Left ventricle myocardium superior (tissue), 1 donor: ENCODE measurements at places on chromosomes 1 and 21.

DNA sequence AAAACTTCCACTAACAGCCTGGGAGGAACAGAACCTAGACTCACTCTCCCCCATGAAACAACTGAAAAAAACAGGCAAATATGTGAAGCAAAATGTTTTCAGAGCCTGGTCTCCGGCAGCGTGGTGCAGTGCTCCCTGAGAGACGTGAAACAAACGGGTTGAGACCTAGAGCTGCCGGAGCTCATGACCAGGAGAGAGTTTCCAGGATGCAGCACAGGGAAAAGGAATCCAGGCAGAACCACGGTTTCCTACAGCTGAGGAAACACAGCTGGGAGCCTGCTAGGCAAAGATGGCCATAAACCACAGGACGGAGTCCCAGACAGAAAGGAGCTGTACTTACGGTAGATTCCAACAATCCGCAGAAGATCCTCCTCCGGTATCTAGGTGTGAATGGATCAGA lies 20.2 kb upstream of the SLC19A1 start:
- no peak for DNase-seq

- no peak for DNase-seq
Measured at GRCh38 chr1:185774394-185774793, 40.2 kb downstream of the HMCN1 start.

GRCh38 chr21:42107177-42107880 lies 36.2 kb downstream of the UMODL1 start:
- no peak for DNase-seq

GRCh38 chr21:37548521-37548981 lies 182.0 kb downstream of the DYRK1A start:
- no peak for DNase-seq

DNA sequence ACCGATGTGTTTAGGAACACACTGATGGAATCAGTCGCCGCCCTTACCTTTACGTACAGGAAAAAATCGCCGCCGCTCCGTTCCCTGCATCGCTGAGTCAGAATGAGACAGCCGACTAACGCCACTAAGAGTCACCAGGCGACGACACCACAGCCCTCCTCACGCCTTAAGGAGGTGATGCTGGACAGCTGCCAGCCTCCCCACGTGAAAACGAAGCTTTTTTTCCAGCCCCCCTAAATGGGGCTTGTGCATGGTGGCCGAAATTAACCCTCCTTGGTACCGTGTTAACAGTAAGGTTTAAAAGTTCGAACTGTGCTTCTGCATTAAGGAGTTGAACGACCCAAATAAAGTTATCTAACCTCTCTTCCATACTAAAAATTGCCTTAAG lies 511 bp downstream of the DNTTIP2 start:
- DNase-seq = peak; percentile 50

DNA sequence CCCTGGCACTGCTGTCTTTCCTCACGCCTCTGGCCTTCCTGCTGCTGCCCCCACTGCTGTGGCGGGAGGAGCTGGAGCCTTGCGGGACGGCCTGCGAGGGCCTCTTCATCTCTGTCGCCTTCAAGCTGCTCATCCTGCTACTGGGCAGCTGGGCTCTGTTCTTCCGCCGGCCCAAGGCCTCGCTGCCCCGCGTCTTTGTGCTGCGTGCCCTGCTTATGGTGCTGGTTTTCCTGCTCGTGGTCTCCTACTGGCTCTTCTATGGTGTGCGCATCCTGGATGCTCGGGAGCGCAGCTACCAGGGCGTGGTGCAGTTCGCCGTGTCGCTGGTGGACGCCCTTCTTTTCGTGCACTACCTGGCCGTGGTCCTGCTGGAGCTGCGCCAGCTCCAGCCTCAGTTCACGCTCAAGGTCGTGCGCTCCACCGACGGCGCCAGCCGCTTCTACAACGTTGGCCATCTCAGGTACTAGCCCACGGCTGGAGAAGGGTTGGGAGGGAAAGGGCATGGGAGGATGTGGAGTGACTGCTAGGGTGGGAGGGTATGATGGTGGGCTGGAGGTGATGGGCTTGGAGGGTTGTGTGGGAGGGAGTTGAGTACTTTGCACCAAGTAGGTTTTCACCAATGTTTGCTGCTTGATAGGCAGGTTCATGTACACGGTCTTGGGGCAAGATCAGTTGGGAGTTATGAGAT lies 18.9 kb downstream of the VANGL2 start:
- DNase-seq = no peak

DNA sequence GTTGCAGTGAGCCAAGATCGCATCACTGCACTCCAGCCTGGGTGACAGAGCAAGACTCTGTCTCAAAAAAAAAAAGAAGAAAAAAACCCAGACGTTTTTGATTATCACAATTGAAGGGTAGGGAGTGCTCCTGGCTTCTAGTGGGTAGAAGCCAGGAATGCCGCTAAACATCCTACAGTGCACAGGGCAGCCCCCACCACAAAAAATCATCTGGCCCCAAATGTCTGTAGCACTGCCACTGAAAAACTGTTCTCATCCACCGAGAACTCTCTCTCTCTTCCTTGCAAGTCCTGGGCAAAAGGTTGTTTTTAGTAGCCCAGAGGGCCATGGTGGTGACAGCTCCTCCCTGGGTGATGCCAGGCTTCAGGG lies 35.6 kb upstream of the GPR157 start:
- no peak for DNase-seq

DNA sequence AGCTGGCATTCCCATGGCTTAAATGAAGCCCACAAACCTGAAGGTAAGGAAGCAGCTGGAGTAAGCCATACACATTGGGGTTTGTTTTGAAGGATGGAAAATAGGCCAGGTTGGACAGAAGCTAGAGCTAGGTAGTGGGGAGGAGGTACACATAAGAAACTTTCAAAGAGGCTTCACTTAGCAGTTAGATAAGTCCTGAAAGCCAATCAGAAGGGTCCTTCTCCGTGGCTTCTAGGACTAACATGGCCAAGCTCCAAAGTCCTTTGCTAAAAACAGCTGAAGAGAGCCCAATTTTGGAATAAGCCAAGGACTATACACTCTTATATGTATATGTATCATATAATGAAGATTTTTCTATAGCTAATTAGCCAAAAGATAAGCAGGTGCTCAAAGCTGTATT lies 1.8 kb downstream of the EYA3 start:
- DNase-seq = no peak

GRCh38 chr1:116008656-116009390 lies 32.5 kb downstream of the SLC22A15 start:
- DNase-seq = peak; percentile 46

- no peak for DNase-seq
Measured at GRCh38 chr1:155043793-155044192, 7.3 kb upstream of the ADAM15 start.

- no peak for DNase-seq
Measured at GRCh38 chr1:236059011-236059410, 5.9 kb downstream of the NID1 start.

GRCh38 chr1:8142955-8143629 lies 117.0 kb upstream of the ERRFI1 start:
- no peak for DNase-seq
